ENCODE measurements at places on chromosomes 1 and 21.

DNA sequence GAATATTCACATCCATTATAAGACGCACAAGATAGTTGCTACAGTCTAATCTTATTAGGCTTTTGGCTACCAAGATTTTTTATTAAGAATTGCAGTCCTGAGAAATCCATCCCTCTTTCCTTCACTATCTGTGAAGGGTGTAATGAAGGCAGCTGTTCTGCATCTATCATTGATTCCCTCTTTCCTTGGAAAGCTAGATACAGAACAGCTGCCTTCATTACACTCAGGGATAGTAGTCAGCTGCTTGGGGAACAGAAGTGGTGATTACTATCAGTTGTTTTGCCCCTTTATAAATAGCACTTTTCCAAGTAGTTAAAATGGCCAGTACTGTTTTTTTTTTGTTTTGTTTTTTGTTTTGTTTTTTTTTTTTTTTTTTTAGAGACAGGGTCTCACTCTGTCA is 70.2 kb downstream of the IARS2 start:
- DNase-seq: no peak

DNA sequence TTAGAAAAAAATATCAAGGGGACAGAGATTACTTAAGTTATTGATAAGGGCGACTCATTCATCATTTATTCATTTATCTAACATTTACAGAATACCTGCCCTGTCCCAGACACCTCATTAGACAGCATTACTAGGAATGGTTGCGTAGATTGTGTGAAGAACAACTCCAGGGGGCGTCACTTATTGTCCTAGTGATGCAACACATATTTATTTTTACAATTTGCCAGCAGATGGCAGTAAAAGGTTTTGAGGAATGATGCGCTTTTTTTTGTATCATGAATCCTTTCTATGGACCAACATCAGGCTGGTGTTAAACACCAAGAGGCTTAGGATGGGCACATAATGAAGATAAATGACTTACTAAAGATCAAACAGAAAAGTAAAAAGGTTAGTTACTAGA is 5.5 kb downstream of the NCAM2 start:
- DNase-seq: no peak

- DNase-seq: no peak
These were observed 187.1 kb upstream of the NFIA start for GRCh38 chr1:60895252-60895651.

DNA sequence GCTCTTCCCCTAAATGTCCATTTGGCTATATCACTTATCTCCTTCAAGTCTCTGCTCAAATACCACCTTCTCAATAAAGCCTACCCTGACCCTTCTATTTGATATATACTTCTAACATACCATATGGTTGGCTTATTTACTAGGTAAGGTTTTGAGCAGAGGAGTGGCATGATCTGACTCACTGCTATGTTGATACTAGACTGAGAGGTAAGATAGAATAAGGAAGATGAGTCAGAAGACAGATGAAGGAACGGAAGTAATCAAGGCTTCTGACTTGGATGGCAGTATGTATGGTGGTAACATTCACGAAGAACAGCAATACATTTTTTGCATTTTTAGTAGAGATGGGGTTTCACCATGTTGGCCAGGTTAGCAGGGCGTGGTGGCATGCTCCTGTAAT is 4.8 kb upstream of the HRNR start:
- no peak for DNase-seq

- no peak for DNase-seq
These were observed 100.0 kb downstream of the SLC25A24 start for GRCh38 chr1:108100148-108100547.

GRCh38 chr1:165631342-165632151 is 513 bp downstream of the MGST3 start:
- no peak for DNase-seq

- no peak for DNase-seq
These were observed 30.9 kb upstream of the PWP2 start for GRCh38 chr21:44076316-44076715.

Data from stimulated activated CD8-positive, alpha-beta memory T cell treated with anti-CD3 and anti-CD28 coated beads, Interleukin-4, amount 100 ng/mL, for 1 hour (primary cell).